Left cardiac atrium (tissue), 4 donors: ENCODE measurements at places on chromosomes 4 and X.

DNA sequence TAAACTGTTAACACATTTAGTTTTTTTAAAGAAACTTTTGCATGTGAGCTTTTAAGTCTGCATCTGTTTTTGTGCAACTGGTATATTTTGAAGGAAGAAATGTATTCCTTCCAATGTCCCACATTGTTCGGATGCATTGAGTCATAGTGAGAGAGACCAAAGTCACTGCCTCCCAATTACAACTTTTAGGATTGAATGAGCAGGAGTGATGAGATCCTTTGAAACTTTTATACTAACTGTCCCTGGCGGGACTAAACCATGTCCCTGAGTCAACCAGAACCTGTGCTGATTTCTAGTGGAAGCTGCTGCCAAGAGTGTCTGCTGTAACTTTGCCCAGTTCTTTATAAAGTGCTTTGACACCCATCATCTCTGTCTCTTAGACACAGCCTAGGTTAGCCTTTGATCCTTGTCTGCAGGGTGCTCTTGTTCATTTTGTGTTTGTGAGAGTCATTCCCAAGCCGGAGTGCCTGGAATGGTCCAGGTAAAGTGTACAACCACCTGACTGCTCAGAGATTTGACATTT, 122.7 kb downstream of the ZNF518B start:
- no peak for DNase-seq

GRCh38 chrX:111168314-111168713, 72.3 kb downstream of the PAK3 start:
- DNase-seq, result no peak

- no peak for DNase-seq
Measured at GRCh38 chr4:166823126-166823525, 411.2 kb downstream of the SPOCK3 start.

DNA sequence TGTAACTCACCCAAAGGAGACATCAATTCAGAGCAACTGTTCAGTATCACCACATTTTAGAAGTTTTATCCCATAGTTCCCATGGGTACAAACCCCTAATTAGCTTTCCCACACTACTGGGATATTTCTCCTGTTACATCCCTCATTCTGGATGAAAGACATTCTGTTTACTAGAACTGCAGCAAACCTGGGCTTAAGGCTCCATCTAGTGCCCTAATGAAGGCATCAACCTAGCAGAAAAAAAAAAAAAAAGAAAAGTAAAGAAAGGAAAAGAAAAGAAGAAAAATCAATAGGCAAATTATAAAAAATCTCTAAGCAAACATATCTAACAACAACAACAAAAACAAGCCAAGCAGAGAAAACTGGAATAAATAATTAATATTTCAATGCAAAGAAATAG, 133.7 kb upstream of the CPXCR1 start:
- no peak for DNase-seq

- no peak for DNase-seq
Measured at GRCh38 chrX:148069759-148070503, 88.8 kb downstream of the FMR1NB start.

- no peak for DNase-seq
Measured at GRCh38 chrX:72255445-72255844, 16.6 kb upstream of the ERCC6L start.

DNA sequence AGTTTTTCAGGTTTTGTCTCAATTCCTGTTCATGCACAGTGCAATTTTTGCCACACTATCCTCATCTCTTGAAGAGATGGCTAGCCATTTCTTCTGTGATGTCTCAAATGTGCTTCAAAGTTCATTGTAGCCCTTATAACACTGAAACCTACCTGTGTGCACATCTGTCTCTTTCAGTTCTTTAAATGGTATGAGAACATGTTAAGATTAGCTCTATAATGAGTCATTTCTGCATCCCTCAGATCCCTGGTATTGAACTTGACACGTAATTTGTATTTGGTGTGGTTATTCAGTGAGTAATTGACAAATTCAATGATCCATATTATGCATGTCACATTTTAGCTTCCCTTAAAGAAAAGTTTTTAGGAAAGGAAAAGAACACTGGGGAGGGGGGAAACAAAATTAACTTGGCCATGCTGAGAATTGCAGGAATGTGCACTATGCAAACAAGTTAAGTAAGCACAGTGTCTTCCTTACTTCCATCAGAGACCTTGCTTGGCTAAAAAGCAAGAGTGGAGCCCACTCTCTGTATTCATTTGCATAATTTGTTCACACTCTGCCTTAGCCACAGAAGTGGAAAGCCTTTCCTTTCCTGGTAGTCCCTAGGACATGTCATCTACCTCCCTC, 659.8 kb upstream of the MAGEB2 start:
- no peak for DNase-seq
